ENCODE measurements at places on chromosomes 3 and 15. TPM values are rescaled to one million over a fixed set of nuclear protein-coding genes. Genes with fewer than 3 reads are reported as not detected.

DNA sequence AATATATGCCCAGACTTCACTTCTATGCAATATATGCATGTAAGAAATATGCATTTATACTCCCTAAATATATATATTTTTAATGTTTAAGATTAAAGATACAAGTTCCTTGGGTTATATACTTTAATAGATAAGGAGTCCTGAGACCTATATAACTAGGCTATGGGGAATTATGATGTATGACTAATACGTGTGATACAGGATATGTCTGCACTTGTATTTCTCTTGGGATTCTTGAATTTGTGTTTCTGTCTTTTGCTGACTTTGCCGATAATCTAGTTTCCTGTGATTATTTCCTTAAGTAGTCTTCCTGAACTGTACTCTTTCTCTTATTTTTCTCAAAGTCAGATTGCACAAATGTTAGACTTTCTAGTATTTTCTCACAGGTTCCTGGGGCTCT lies 109.6 kb downstream of the PIK3CB start:
- no peak overlapping the region for H3K27ac ChIP-seq
- H3K36me3 ChIP-seq: peaks cover 67% of the 10 kb centered on the region
- no peak for DNase-seq

- H3K27me3 ChIP-seq: no peaks in the 10 kb centered on the region
- H3K27ac ChIP-seq: peak within 1 kb of the TSS; percentile 66
- H3K4me1 ChIP-seq: peaks cover 24% of the 10 kb centered on the region
- peak within 1 kb of the TSS; percentile 99 for H3K4me3 ChIP-seq
Observed at GRCh38 chr3:124887177-124887931, at the start of gene ITGB5. ITGB5 (minus strand) TSS chr3:124887365; CDS start chr3:124887000, 365 bp downstream.

DNA sequence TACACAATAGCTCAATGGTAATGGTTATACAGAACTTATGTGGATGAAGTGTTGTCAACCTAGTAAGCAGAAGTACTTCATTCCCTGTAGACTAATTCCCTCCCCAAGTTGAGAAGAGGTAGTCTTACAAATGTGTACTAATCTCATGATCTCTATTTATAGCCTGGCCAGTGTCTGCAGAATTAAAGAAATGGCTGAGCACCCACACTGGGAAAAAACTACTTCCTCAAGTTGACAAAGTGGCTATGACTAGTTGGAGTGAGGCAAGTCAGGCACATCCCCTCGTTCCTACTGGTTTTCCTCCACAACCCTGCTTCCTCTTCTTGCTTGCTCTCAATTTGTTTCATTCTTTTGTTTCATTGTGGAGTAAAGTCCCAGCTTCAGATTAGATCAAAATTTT lies 566.7 kb upstream of the ZNF717 start:
- H3K27me3 ChIP-seq: no peaks in the 10 kb centered on the region
- H3K4me1 ChIP-seq: no peaks in the 10 kb centered on the region

- H3K4me3 ChIP-seq: no peak overlapping the region
- H3K36me3 ChIP-seq: no peaks in the 10 kb centered on the region
- H3K4me1 ChIP-seq: no peaks in the 10 kb centered on the region
- no peaks in the 10 kb centered on the region for H3K27me3 ChIP-seq
- H3K27ac ChIP-seq: no peak overlapping the region
Observed at GRCh38 chr3:12705981-12706380, 42.1 kb upstream of the RAF1 start.

DNA sequence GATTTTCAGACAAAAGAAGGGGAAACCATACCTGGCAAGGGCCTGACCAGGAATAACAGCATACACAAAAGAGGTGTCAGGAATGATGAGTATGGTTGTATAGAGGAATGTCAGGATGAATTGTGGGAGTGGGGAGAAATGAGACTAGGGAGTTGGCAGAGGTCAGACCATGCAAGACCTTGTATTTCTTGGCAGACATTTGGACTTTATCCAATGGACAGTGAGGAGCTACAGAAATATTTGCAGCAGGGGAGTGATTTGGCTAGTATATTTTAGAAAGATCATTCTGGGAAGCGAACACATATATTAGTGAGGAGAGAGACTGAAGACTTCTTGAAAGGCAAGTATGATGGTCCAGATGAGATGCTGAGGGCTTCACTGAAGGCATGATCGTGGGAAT lies 25.4 kb upstream of the ALPK3 start:
- DNase-seq: no peak
- H3K4me3 ChIP-seq: no peak overlapping the region
- H3K27me3 ChIP-seq: no peaks in the 10 kb centered on the region
- H3K36me3 ChIP-seq: peaks cover 78% of the 10 kb centered on the region

Gene PRICKLE2
- 8.2 TPM for total RNA-seq

DNA sequence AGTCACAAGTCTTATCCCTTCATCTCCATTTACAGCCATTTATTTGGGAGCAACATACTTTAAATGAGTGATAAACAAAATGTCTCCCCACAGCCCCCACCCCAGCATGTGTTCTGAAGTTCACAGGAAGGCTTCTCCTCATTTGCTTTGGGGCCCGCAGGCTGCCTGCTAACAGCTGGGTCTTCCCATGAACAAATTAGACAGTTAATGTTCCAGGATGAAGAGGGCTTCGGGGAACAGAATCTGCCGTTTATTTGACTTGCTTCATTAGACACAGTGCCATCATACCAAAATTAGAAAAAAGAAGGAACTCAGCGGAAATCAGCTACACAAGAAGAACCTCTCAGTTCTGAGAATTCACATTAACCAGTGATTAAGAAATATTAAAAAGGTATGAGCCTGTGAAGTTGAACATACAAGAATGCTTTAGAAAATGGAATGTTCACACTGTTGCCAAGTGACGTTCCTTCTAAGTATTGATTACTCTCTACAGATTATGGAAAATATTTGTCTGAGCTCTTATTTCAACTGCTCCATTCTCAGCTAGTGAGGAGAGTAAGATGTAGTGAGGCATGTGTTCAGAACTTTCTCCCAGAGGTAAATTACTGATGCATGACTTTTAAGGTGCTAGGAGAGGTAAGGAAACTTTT lies 107.5 kb upstream of the THBS1 start:
- no peaks in the 10 kb centered on the region for H3K4me1 ChIP-seq
- H3K27me3 ChIP-seq: no peaks in the 10 kb centered on the region
- H3K36me3 ChIP-seq: no peaks in the 10 kb centered on the region
- no peak overlapping the region for H3K4me3 ChIP-seq
- H3K27ac ChIP-seq: no peak overlapping the region

DNA sequence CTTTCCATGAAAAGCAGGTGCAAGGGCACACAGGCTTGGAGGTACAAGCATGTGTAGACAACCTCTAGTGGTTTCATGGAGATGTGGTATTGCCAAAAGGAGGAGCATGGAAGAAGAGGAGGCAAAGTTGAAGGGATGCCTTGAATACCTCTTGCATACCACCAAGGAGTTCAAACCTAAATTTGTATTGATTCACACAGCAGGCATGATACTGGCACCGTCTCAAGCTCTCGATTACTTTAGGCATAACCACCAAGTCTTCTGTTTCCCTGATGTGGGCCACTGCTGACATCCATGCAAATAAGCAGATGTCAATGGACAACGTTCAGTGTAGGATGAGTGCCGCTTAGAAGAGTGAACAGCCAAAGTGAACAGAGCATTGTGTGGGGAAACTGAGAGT lies 87.1 kb downstream of the SCN11A start:
- H3K36me3 ChIP-seq: no peaks in the 10 kb centered on the region
- no peak for DNase-seq
- H3K27me3 ChIP-seq: no peaks in the 10 kb centered on the region
- H3K27ac ChIP-seq: no peak overlapping the region

Measured in endodermal cell (in vitro differentiated cells).